Muscle of arm (tissue), 14 donors: ENCODE measurements at places on chromosomes 5 and 9.
A peak's percentile ranks its signal among the peaks of the same experiment; 100 is the strongest.

- DNase-seq = no peak
These were observed 114.3 kb downstream of the CRB2 start for GRCh38 chr9:123470121-123470782.

GRCh38 chr9:31519011-31519410, 865.4 kb upstream of the ACO1 start:
- no peak for DNase-seq

- peak; percentile 4 for DNase-seq
These were observed 203.3 kb upstream of the CDH9 start for GRCh38 chr5:27241564-27242257.

DNA sequence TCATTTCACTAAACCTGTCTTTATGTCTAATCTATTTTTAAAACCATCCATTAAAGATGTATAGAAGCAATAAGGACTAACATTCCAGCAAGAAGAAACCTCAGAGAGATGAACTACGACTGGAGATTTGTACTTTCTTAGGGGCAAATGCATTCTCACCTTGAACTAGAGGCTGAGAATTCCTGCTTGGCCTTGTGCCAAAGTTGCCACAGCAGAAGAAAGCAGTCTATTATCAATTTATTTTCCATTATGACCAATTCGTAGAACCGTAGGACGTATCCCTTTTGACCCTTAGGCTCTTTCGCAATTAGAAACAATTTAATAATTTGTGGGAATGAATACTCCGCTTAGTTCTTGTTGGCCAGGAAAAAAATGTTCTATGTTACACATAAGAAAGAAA, 1647.4 kb upstream of the CDH9 start:
- no peak for DNase-seq

GRCh38 chr9:117091529-117091928, 323.3 kb downstream of the ASTN2 start:
- no peak for DNase-seq

GRCh38 chr9:127979333-127980059, 1.3 kb downstream of the EEIG1 start:
- DNase-seq = no peak

GRCh38 chr5:168734119-168734518, 155.0 kb upstream of the PANK3 start:
- no peak for DNase-seq

- no peak for DNase-seq
These were observed 614.7 kb downstream of the EBF1 start for GRCh38 chr5:158485047-158485446.

- no peak for DNase-seq
These were observed 96.3 kb upstream of the MEF2C start for GRCh38 chr5:88979244-88979643.

DNA sequence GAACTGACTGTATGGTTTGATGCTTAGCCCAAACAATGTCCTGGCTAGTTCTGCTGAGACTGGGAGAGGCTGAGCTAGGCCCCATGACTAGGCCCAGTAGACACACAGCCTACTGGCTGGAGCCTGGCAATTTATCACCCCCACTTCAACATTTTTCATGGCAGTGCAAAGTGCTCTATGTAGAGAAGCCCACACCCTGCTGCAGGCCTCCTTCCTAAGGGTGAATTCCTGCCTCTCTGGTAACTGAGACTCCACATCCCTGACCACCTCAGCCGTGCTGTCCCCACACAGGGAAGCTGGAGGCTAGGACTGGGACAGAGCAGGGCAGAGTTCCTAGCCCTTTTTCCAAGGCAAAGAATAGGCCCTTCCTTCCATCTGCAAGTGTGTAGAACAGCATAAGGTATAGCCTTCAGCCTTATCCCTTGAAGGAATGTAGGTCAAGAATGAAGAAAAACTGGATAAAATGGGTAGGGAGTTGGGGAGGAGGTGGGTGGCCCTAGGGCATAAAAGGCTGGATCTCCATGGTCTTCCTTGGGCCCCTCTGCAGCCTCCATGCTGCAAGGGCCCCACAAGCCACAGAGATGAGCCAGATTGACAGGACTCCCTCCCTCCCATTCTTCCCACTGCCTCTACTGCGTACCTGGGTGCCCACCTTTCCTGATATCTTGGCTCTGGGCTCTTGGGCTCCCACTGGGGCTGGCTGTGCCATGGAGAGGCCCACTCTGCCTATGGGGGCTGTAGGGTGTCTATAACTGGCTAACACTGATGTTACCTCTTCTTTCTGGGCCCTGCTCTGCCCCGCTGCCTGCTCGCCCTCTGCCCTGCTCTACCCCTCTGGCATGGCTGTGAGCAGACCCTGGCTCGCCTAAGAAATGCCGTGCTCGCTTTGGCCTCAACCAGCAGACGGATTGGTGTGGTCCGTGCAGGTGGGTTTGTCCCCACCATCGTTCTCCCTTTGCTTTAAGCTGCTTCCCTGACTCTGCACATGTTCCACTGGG, 29.8 kb downstream of the TCF7 start:
- no peak for DNase-seq
